ENCODE measurements at places on chromosomes 2 and 18.
A peak's percentile ranks its signal among the peaks of the same experiment; 100 is the strongest.

- no peak for DNase-seq
Observed at GRCh38 chr2:202950592-202950991, 38.5 kb downstream of the CARF start.

DNA sequence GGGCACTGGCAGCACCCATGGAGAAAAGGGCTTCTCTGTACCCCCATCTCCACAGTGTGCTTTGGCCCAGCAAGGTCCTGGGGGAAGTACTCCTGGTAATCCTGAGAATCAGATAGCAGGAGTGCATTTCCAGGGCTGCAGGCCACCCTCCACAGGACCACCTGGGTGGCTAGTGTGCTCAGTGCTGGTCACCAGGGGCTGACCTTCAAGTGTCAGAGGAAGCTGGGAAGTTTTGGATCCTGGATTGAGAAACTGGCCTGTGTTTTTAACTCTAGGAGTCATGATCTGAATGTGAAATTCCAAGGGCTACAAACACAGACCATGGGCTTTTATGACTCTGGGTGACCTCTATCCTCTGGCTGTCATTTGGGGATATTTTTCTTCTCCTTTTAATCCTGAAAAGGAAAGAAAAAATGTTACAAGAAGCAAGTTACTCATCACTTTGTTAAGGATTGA is 9.3 kb downstream of the RHOB start:
- DNase-seq: no peak

DNA sequence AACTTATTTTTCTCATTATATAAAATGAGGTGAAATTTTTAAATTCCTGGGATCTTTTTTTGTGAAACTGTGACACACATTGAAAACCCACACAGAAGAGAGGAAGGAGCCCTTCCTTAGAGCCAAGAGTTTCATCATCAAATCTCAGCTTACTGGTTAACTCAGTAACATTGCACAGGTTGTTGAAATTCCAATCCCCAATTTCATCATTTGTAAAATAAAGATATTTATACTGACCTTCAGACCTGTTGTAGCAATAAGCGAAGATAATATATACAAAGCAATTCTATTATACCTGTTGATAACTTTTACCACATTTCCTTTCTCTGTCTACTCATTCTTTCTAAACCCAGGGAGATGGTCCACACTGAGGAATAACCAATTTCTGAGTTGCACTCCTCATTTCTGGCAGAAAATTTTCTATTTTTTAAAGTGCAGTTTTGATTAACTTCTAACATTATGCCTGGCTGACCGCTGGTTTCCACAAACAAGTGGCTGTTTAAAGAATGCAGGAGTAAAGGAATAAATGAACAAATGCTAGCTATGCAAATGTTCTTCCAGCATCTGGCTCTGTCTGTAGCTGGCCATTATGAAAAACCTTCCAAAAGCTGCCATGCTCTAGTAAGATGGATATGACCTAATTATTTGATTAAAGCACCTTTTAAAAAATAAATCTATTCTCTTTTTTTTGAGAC is 105.7 kb upstream of the LINC00305 start:
- DNase-seq: no peak

DNA sequence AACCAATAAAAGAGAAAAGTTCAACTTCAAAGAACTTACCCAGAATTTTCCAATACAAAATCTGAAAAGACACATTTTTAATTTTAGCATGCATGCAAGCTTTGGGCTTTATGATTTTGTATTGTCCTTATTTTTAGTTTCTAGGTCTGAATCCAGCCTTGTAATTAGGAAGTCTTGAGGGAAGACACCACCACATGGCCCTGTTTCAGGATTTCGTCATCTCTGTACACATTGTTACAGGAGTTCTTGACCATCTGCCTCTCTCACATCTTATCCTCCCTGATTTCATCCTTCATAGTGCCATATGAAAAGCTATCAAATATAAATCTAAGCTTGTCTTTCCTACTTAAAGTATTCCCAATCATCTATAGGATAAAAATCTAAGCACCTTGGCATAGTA is 176.1 kb downstream of the TXNL1 start:
- DNase-seq: no peak

DNA sequence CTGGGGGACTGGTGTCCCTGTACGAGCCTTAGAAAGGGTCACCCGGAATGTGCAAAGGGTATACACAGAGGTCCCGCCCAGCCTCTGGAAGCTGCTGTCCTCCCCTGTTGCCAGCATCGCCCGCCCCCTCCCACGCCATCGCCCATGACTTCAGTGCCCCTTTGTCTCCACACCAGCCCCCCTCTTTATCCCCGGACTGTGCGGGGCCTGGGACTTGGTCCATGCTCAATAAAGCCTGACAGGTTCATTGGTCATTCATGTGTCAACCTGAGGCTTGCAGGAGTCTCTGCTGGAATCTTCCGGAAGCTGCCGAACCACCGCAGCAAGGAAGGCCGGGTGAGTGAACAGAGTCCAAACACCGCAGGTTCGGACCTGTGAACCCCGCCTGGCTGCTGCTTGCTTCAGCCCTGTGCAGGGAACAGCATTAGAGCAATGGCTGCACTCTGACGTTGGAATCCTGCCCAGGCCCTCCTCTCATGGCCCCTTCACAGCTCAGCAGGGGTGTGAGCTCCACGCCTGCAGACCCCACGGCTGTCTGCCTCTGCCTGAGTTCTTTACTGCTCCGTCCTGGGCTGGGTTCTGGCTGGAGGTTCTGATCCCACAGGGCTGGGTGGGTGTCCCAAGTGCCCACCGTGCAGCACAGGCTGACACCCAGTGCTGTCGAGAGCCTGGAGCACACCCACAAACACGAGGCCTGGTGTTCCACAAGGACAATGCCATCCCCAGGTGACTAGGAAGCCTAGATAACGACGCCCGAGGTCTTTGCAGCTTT is 96.5 kb downstream of the SEPTIN10 start:
- no peak for DNase-seq

DNA sequence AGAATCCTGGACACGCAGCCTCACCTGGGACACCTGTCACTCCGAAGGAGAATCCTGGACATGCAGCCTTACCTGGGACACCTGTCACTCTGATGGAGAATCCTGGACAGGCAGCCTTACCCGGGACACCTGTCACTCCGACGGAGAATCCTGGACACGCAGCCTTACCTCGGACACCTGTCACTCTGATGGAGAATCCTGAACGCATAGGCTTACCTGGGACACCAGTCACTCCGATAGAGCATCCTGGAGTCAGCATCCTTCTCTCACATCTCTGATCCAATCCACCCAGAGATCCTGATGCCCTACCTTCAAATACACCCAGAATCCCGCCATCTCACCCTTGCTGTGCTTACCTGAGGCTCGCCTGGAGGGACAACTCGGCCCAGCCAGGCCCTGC is 154.9 kb downstream of the NDUFA10 start:
- no peak for DNase-seq

DNA sequence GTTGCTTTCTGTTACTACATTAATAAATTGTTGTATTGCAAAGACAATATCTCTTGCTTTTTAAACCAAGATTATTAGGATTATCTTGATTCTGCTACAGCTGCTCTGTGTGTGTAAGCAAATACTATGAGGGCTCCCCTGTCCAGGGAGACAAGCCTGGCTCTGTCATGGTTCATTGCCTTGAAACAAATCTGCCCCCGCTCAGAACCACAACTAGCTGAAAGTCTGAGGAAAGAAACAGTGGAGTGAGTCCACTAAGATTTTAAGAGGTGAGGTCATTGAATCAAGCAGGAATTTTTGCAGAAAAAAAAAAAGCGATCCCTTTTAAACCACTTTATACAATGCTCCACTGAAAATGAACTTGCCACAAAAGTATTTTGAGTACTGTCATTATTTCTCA is 30.8 kb upstream of the LRRTM4 start:
- DNase-seq: no peak

DNA sequence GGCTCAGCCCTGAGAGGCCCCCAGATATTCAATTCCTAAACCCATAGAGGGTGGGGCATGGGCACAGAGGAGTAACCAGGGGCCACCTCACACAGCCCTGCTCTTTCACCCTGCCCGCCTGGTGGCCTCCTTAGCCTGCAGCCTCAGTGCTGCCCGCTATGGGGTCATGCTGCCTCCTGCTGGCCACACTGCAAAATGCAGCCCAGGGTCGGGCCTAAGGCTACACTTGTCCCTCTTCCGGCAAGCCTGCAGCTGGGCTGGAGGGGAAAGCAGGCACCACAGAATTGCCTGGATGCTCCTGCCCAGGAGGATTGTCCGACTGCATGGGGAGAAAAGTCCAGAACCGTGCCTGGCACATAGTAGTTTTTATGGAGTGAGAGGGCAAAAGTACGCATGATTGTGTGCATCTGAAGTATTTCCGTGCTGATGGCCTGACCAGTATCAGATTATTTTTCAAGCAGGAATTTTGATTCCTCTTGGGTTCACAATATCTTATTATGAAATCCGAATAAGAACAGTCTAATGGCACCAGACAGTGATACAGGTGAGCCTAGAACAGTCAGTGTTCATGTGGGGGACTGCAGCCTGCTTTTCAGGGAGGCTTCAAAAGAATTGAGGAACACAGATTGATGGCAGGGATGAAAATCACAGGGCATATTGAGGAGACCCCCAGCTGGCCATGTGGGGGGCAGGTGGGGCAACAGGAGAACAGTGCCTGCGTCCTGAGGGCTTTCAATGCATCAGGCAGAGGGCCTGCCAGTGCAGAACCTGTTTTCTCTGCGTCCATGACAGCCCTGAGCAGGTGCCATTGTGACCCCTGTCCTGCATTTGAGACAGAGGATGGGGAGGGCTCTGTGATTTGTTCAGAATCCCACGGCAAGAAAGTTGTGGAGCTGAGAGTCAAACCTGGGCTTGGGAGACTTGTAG is 51.2 kb upstream of the ALPP start:
- peak; percentile 10 for DNase-seq

DNA sequence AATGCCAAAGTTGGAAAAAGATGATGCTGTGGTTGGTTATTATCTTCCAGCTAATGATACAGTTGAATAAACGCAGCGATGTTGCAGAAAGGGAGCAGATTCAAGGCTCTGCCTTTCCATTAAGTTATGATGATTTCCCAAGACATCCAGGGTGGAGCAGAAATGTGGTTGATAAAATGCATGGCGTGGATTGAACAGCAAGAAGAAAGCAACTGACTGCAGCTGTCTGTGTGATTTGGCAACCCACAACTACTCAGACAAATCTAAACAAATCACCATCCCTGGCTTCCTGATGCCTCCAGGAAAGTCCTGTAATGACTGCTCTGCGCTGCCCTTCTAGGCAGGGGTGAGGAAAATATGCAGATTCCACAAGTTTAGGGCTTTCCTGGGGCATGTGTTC is 166.3 kb downstream of the NRP2 start:
- DNase-seq: peak; percentile 82

DNA sequence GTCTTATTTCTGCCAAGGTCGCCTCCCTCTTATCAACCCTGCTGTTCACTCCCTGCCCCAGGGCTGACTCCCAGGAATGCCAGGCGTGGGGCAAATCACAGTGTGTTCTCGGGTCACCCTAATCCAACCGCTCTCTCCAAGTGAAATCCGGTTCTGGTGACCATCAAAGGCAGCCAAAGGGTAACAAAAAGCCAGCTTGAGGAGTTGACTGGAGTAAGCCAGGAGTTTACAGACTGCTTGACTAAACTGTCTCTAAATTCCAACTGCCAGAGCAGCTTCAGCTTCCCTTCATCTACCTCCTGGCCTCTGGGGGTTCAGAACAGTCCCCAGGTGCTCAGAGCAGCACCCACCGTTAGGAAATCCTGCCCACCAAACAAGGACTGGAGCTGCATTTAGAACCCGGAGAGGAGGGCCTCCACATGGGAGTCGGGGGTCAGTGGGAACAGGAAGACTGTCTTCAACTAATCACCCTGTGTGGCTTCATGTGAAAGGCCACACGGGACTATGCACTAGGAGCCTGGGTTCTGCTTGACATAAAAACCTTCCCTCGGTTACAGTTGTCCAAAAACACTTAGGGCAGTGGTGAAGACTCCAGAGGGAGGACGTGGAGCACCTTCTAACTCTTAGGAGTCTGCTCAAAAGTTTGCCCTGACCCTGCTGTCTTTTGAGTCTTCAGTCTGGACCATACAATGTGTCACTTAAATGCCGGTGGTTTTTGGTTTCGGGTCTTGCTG is 24.2 kb upstream of the MCFD2 start:
- no peak for DNase-seq

DNA sequence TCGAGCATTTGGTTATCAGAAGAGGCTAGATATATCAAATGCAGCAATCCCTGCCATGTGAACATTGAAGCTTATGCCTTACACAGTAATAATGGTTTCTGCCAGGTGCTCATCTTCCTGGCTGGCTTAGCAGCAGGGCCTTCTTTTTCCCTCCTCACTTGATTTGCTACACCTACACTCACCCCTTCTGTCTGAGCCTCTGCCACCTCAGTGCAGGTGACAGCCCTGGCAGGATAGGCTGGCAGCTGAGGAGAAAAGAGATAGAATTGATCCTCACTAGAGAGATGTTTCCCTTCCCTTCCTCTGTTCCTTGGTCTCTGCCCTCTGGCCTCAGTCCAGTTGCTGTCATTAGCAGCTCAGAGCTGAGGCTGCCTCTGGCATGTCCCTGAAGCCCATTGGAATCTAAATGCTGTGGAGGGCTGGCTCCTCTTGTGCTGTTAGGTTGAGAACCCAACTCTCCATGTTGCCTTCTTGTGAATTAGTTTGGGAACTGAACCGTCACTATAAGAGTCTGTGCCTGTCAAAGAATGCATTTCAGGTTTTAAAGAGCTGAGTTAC is 18.2 kb downstream of the MPHOSPH10 start:
- DNase-seq: no peak

DNA sequence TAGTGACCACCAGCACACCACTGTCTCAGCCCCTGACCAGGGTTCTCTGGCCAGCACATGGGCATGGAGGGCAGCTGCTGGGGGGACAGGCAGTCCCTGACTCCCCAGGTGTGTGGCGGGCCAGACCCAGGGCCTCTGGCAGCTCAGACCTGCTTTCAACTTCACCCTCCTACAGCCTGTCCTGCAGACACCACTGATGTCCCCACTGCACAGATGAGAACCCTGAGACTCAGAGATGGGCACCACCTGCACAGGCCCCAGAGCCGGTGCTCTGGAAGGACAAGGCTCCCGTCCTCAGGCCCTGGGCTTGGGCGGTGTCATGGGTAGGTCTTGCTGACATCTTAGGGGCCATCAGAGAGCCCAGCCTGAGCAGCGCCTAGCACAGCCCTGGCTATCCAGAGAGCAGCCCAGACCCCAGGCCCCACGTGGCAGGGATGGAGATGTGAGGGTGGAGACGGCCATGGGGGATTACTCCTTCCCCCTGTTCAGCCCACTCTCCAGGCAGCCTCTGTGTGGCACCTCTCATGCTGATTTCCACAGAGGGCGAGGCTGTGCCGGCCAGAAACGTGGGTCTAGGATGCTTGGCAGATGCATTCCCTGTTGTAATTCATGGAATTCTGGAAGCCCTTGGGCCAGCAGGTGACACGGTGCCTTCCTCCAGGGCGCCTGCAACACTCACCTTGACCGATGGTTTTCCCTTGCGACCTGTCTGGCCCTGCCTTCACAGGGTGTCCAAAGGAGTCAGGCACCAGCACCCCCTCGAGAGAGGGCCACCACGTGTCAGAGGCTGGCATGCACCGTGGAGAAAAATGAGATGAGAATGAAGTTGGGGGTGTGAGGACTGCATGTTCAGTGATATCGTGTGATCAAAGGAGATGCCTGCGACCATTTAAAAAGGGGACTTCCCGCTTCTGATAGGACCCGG is 61.2 kb upstream of the GLI2 start:
- no peak for DNase-seq
